Activated T-helper 2 cell treated with anti-CD3 and anti-CD28 coated beads, Interferon-gamma antibody, Interleukin-2, Interleukin-4, amounts not matched to agents 10 μg/mL and 5 μg/mL and 100 μg/mL, durations not matched to agents 14 hours and 24 hours and 36 hours (primary cell): ENCODE measurements at places on chromosomes 1 and 21. TPM values are rescaled to one million over a fixed set of nuclear protein-coding genes. Genes with fewer than 3 reads are reported as not detected.

DNA sequence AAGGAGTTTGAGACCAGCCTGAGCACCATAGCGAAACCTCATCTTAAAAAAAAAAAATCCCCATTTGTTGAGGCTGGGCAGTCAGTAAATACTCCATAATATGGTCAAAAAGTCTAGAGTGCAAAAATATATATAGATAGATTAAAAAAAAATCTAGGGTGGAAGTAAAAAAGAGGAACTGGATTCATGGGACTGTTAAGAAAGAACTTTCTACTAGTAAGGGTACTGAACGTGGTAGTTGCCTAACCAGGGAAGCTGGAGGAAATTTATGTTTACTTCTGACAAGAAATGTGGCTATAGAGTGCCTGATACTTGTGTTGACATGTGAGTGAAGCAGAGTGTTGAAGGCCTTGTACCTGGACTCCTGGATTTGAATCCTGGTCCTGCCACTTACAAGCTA is 265.9 kb upstream of the FAM78B start:
- no peaks in the 10 kb centered on the region for H3K4me1 ChIP-seq
- no peak for DNase-seq
- H3K36me3 ChIP-seq, result no peaks in the 10 kb centered on the region
- H3K27ac ChIP-seq, result no peak overlapping the region
- H3K4me3 ChIP-seq, result no peak overlapping the region

Gene FCRL6
- total RNA-seq, result not detected in 2 replicates

DNA sequence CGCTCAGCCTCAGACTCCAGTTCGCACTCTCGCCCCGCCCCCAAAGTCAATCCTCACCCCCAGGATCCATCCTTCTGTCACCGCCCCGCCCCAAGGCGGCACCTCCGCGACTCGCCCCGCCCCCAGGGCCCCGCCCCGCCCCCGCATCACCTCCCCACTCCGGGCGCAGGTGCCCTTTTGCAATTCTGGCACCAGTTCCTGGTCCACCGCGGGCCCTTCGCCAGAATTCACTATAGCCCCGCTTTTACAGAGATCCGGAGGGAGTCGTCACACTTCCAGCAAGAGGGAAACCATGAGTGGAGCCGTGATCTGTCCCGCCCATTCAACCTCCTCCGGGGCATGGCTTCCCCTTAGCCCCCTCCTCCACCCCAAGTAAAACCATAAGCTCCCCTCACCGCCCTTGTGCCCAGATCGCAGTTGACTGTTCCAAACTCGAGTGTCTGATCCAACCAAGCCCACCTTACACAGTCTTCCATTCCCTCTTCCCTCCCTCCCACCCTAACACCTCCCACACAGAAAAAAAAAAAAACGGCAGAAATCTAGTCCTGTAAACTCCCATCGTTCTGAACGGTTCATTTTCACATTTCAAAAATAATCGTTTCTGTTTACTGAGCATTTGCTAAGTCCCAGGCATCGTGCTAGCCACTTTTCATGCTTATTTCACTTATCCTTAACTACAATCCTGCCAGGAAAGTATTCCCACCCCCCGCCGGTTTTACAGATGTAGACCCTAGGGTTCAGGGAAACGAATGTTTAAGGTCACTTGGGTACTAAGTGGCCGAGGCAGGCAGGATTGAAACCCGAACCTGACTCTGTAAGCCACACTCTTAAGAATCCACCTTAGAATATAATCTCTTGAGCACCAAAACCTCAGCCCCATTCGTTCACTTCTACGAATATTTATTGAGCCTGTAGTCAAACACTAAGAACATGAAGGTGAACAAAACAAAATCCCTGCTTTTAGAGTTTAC is 1.3 kb upstream of the DNAJC16 start:
- H3K27me3 ChIP-seq, result no peaks in the 10 kb centered on the region
- no peak for DNase-seq
- peaks cover 44% of the 10 kb centered on the region for H3K4me1 ChIP-seq
- H3K4me3 ChIP-seq, result peak overlapping the region; percentile 87
- H3K27ac ChIP-seq, result peak overlapping the region; percentile 98
- peaks cover 12% of the 10 kb centered on the region for H3K36me3 ChIP-seq

Gene FMO1
- not detected in 2 replicates for total RNA-seq
